NCI-H187 (cell line): ENCODE measurements at places on chromosomes 12 and 14.

GRCh38 chr12:18217966-18218365, 43.4 kb upstream of the PIK3C2G start:
- DNase-seq: no peak

DNA sequence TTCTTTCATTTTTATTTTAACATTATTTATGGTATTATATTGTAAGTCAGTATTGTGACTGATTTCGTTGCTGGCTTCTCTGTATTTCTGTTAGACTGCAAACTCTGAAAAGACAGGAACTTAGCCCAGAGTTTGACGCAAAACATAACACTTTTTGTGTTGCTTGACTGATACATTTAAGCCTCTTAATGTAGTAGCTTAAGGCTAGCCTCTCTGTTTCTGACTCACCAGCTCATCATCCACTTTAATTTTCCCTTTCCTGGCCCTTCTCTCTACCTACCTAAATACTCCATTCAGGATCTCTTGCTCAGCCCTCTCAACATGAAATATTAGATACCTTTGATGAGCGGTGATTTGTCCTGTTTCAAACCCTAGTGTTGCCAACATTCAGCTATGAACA, 420.6 kb downstream of the LRFN5 start:
- DNase-seq: no peak

DNA sequence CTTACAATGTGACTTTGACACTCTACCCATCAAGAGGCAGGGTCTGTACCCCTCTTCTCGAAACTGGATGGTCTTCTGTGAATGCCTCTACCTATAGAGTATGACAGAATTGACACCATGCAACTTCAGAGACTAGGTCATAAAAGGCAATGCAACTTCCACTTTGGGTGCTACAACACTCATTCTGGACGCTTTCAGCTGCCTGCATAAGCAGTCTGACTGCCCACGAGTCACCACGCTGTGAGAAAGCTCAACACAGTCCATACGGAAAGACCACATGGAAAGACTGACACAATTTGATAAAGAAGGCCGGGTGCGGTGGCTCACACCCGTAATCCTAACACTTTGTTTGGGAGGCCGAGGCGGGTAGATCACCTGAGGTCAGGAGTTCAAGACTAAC, 14.9 kb downstream of the SLC7A7 start:
- no peak for DNase-seq

DNA sequence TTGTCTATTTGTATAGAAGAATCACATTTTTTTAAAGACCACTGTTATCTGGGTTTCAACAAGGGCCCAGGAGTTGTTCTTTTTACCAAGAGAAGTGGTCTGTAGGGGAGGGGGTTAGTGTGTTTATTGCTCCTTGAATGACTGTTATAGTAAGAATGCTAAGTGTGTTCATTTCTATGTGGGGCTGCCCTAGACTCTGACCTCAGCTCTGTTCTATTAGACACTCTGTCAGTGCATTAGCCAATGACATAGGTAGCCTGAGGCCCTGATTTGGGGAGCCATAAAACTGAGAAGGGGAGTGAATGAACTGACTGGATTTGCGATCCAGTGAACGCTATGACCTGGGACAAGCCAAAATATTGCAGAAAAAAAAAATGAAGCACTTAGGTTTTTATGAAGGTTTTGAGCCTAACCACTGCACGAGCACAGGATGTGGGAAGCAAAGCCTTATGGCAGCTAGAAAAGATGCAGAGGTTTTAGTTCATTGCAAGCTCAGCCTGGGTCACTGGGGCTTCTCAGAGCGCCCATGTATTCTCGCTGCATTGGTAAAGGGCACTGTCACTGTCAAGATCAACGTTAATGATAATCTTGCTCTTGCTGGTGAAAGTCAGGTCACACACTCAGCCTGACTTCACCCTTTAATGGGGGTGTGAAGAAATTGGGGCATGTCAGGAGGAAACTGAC, 63.8 kb downstream of the PRKCH start:
- no peak for DNase-seq

DNA sequence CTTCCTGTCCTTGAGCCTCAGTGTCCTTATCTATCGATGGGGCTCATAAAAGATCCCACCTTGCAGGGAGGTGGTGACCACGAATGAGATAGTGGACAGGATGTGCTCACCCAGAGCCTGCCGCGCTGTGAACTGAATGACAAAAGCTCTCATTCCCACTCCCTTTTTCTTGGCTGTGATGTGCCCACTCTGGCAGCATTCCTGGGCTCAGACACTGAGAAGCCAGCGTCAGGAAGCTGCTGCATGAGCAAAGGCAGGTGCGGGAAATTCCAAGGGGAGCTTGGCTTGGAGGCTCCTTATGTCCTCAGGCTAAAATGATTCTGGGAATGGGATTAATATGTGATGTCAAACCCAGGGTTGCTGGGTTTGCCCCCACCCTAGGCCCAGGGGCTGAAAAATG, 61.6 kb downstream of the EFCAB11 start:
- no peak for DNase-seq

DNA sequence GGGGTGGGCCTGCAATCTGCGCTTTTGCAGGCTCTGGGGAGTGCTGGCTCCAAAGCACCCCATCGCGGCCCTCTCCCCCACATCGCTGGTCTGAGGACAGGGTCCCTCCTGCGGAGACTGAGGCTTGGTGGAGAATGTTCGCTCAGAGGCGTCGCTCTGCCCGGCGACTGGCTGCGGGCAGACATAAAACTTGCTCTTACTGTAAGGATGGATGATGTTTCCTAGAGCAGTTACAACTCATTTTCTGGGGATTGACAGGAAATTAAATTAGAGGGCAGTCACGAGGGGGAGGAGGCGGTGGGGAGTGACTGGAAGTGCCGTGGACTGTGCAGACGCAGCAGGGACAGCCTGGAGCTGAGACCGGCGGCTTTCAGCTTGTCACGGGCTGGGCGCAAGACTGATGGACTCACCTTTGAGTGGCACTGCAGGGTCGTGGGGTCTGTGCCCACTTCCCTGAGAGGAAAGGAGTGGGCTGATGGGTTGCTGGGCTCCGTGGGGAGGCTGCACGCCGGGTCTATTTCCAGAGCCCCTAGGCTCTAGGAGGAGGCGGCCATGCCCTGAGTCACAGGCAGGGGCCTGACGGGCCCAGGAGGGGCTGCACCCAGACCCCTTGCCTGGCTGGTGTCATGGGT, 32.8 kb downstream of the NOC4L start:
- DNase-seq: no peak

DNA sequence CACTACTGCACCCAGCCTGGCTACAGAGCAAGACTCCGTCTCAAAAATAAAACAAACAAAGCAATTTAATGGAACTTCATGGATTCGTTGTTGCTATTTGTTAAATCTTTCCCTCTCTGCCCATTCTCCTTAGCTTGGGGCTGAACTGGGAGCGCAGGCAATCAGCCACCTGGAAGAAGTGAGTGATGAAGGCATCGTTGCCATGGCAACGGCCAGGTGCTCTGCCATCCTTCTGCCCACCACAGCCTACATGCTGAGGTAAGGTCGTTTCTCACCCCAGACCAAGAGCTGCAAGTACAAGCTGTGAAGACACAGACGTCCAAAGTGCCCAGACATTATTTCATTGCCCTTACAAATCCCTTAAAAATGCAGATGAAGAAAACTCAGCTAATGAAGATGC, 19.1 kb downstream of the AMDHD1 start:
- DNase-seq: no peak

GRCh38 chr12:116454950-116455447, 104.2 kb upstream of the MAP1LC3B2 start:
- no peak for DNase-seq

GRCh38 chr12:50981319-50982239, 29.2 kb downstream of the HIGD1C start:
- DNase-seq: peak; percentile 14

DNA sequence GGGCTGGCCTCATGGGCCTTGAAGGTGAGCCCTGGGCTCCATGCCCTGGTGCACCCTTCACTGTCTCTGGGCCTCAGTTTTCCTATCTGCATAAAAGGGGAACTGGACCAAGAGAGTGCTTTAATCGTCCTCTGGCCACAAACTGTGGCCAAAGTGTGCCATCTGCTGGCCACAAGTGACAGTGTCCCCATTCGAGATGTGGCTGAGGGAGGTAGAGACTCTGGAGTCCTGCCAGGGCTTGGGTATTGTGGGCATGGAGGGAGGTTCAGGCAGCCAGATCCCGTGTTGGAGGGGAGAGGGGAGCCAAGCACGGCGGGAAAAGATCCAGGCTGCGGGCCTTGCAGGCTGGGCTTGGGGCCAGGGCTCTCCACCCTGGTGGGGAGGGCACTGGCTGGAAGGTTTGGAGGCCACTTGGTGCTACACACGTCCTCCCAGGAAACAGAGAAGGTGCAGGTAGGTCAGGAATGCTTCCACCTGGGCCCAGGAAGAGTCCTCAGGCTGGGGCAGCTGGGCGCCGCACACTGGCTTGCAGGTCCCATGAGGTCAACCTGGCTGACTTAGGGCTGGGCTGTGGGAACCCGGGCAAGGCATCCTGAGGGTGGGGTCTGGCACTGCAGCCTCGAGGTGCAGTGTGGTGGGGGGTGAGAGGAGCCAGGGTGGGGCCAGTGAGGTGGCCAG, 7.3 kb upstream of the KIF26A start:
- DNase-seq: peak; percentile 22
